Neural crest cell (in vitro differentiated cells): ENCODE measurements at places on chromosomes 1 and 21. TPM values are rescaled to one million over a fixed set of nuclear protein-coding genes. Genes with fewer than 3 reads are reported as not detected.
A peak's percentile ranks its signal among the peaks of the same experiment; 100 is the strongest.

NBPF8 gene
- 22.8 and 23.8 TPM in 2 replicates for total RNA-seq

DNA sequence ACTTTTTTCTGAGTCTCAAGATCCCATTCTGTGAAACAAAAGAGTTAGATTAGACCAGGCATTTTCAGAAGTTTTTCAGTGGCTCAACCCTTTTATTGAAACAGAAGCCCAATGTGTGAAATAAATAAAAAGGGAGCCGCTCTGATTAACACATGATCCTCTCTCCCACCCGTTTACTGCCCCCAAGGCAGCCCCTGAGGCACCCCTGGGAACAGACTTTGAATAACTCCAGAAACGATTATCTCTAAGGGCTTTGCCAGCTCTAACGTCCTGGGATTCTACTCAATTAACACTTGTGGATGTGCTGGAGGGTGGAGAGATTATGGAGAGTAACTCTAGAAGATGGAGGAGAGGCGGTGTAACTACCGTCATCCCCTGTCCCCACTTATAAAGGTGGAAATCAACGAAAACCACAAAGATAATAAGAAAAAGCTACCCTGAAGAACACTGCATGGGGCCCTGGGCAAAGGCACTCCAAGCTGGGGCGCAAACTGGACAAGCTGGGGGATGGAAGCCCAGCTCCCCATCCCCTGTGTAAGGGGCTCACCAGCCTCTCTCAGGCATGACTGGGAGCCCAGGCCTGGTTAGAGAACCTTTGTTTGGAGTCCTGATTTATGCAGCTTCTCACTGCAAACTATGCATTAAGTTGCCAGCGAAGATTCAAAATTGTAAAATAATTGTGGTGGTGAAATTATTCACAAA lies 39.0 kb upstream of the GRIK3 start:
- no peak for DNase-seq

C8B gene
- total RNA-seq, result not detected in 2 replicates

- DNase-seq, result no peak
Observed at GRCh38 chr21:14285147-14285761, 69.3 kb downstream of the RBM11 start.

GBP7 gene
- not detected in 2 replicates for total RNA-seq

- no peak for DNase-seq
Observed at GRCh38 chr1:9577423-9577822, 11.3 kb upstream of the TMEM201 start.

DNA sequence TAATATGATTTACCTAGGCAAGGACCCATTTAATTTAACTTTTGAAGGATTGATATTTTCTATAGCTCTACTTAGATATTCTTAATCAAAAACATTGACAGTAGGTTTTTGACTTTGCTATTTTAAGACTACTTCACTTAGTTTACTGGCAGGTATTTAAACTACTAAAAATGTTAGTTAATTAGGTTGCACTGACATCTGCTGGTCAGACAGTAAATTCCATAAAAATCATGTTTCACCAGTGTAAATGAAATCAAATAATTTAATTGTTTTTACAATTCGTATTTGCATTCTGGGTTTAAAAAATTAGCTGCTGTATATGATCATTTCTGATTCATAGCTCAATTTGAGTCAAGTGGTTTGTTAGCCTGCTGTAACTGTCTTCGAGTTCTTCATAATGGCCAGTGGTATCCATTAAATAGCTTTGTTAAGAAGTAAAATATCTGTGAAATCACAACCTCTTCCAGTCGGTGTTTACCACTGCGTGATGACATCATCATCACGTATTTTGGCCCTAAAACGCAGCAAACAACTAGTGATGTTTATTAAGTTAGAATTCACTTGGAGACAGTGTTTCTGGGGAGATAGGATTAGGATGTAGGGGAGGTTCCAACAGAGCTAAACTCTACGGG lies 26.2 kb downstream of the EXTL2 start:
- DNase-seq, result no peak

DNA sequence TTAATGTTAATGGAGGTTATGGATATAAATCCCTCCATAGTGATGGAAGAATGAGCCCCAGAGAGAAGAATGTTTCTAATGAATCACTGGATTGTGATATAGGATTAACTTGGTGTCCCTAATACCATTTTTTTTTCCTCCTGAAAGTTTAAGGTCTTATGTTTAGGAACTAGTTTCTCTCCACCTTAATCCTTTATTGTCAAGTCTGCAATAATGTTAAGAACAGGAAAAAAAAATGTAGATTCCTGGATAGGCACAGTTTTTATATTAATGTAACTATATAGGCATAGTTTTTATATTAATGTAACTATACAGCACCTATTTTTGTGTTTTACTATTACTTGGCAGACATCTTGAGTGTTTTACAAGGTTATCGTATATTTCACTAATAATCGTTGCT lies 34.9 kb downstream of the NFIA start:
- DNase-seq, result no peak

DENND2D gene
- not detected in 2 replicates for total RNA-seq

DNA sequence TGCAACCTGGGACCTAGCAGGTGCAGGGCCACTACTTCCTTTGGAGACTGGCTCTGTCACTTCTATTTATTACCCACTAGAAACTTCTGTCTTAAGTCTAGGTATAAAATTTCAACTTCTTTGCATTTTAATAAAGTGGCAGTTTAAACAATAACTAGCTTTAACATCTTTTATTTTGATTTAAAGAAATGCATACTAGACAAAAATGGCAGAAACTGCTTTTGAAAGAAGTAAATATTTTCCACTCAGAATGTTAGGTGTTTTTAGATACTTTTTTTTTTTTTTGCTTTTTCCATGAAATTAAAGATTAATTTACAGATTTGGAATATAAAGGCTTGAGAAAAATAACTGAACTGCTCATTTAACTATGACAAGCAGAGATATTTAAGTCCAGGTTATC lies 1477.6 kb downstream of the KCNT2 start:
- no peak for DNase-seq

RGS18 gene
- not detected in 2 replicates for total RNA-seq

BSND gene
- total RNA-seq, result not detected in 2 replicates

DNA sequence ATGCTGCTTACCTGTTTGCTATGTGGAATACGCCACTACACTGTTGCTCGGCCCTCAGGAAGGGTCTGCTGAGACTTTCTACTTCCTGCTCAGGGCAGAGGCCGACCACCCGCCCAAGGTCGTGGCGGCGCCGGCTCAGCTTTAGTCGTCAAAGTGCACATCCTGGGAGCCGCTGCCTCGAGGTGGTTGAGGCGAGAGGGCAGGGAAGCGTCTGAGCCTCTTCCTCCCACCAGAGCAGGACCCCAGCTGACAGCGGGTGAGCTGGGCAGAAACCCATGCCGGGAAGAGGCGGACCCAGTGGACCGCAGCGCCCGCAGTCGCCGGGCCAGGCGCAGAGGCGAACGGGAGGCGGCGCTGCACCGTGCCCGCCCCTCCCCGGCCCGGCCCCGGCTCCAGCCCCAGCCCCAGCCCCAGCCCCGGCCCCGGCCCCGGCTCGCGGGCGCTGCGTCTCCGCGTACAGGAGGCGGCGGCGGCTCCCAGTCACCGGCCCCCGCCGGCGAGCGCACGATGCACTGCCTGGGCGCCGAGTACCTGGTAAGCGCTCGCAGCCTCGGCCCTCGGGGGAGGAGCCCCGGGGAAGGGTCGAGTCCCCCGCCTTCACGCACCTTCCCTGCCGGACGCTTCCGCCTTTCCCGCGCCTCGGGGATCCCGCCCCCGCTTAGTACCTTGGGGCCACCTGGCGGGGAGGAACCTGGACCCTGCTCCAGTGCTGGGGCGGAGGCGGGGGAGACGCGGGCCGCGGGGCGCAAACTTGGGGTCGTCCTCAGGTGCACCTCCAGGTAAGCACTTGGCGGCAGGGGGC lies at the start of gene SLC44A3:
SLC44A3 (plus strand) TSS at position 413 of the 802 bp plus-strand sequence; CDS start at position 508, 95 bp downstream.
- DNase-seq, result peak; percentile 41

DNA sequence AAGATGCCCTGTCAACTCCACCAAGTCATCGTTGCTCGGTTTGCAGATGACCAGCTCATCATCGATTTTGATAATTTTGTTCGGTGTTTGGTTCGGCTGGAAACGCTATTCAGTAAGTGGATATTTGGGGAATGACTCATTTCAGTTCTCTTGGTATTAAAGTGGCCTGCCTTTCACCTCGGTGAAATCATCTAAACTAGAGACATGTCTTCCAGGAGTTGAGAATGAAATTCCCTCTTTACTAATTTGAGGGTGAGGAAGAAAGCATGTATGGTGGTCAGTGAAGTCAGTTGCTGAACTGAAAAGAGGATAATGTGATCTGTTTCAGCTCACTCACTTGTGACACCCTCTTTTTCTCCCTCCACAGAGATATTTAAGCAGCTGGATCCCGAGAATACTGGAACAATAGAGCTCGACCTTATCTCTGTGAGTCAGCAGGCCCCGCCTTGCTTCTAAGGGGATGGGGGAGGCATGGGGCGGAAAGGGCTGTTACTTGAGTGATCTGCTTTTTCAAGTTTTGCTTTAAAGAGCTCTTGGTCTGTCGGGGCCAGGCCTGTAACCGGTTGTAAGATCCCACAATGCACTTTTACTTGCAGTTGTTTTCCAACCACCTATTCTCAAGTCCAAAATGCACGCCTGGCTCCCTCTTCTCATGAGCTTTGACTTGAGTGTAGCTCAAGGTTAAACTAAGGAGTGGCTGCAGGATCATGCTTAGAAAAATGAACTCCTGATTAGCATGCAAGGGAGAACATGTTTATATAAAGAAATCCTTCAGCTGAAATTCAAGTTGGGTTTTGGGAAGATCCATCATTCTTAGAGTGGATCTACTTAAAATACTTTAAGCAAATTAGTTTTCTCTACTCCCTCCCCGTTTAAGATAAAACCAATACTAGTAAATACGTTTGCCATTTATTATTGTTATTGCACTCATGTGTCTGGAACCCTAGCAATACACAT lies 59.8 kb downstream of the CAPN2 start:
- no peak for DNase-seq

DNA sequence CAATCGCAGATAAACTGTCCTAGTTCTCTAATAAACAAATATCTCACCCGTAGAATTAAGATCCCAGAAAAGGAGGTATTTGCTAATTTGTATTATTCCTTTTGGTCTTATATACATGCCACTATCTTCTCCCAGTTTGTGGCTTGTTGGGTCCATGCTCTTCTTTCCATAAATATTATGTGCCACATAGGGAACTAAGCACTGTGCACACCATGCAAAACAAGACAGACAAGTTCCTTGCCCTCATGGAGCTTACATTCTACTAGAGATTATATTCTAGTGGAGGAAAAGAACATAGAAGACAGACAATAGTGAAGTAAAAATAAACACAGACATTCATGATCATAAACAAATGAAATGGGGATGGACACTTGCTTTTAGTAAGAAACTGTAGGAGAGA lies 4.7 kb downstream of the GART start:
- DNase-seq, result no peak

GRCh38 chr1:111660204-111661150 lies 40.9 kb downstream of the RAP1A start:
- DNase-seq, result no peak

DNA sequence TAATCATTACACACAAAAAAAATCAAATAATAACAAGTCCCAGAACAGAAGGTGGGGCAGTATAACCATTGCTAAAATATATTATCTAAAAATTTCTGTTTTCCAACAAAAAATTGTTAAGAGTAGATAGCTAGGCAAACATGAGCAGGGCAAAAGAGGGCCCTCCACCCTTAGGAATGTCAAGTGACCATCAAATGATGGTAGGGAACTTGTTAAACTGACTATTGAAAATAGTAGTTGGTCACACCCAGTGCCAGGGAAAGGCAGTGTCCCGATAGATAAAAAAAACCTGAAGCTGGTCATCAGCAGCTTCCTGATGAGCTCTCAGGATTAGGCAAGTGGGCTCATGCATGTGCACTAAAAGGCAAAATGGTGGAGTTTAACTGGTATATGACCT lies 18.4 kb upstream of the COP1 start:
- DNase-seq, result no peak

GRCh38 chr1:39016604-39017171 lies 9.5 kb upstream of the NDUFS5 start:
- no peak for DNase-seq

DNA sequence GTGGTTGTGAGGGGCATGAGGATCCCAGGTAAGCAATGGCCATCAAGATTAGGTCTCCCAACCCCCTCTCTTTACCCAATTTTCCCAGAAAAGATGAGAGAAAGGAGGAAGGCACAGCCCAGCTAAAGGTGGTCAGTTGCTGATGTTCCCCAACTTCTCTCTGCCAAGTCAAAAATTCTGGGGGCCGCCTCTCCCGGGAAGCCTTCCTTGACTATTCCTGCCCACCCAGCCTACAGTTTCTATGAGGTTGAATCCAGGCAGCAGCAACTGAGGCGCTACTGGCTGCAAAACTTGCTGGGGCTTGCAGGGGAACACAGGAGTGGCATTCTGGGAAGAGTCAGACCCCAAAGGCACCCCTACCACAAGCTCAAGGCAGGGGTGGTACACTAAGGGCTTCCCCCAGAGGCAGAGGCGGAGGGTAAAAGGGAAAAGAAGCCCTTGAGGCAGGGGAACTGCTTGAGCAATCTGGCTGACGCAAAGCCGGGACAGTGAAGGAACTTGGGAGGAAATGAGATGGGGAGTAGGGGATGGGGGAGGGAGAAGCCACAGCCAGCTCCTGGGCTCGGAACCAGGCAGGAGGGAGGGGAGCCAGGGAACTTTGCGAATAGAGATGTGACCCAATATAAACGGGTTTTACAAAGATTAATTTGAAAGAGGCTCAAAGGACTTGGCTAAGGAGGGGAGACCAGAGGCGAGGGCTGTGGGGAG lies 31.2 kb downstream of the SDC3 start:
- no peak for DNase-seq
